ENCODE measurements at places on chromosomes 4 and X. TPM values are rescaled to one million over a fixed set of nuclear protein-coding genes. Genes with fewer than 3 reads are reported as not detected.
A peak's percentile ranks its signal among the peaks of the same experiment; 100 is the strongest.

Gene NRK
- total RNA-seq: not detected

Gene PABPC1L2A
- total RNA-seq: not detected

Gene FABP2
- not detected for total RNA-seq

Gene ERCC6L
- total RNA-seq: 2.9 TPM

Gene PKD2
- total RNA-seq: 7.5 TPM

Gene HOPX
- 249 TPM for total RNA-seq

- ATAC-seq: no peak
Observed at GRCh38 chr4:64559571-64559970, 150.3 kb upstream of the TECRL start.

DNA sequence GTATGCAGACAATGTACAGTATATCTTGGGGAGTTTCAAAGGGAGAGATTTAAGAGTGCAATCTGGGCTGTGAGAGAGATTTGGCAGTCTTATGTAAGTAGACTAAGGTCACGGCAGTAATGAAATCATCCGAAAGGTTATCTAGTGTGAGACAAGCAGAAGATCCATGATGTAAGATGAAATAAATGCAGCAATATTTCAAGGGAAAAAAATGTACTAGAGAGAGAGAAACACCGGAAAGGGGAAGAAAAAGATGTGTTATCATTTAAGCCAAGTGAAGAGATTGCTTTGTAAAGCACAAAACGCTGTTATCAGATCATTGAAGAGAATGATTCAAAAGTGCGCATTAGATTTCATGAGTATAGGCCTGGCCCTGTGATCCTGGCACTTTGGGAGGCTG lies 88.4 kb upstream of the GUCY1A1 start:
- no peak for ATAC-seq

DNA sequence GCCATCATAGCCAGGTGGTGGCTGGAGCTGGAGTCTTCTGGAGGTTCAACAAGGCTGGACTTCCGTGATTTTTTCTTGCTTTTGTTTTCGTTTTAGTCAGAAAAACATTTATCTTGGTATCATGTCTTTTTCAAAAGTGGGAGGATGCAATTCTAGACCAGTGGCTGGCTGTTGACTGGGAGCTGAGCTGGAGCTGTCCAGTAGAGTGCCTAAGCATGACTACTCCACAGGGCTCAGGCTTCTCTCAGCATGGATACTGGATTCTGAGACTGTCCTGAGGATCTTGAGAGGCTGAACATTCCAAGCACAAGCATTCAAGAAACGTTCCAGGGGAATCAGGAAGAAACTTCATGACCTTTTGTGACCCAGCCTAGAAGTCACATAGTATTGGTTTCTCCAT lies 598.1 kb downstream of the MID1IP1 start:
- no peak for ATAC-seq

DNA sequence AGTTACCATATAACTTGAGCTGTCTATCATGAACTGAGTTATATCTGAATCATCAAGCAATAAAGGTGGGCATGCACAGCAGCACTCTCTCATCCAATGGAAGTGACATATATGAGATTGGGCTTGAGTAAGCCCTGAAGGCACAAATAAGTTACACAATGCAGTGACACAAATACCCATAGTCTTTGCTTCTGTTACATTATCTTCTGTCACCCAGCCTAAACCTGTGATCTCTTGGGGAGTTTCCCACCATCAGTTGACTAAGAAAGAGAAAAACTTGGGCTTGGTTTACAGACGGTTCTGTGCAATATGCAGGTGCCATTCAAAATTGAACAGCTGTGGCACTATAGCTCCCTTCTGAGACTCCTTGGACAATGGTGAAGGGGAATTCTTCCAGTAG lies 138.8 kb upstream of the IL15 start:
- no peak for ATAC-seq

- no peak for ATAC-seq
Observed at GRCh38 chr4:171288816-171289432, 524.3 kb upstream of the GALNTL6 start.

- peak; percentile 88 for ATAC-seq
Observed at GRCh38 chrX:141176586-141177451, at the start of gene LDOC1. Gene LDOC1 (minus strand): TSS chrX:141177129. CDS start chrX:141177021, 108 bp downstream.

- ATAC-seq: peak; percentile 78
Observed at GRCh38 chr4:52982255-52982945, 120.3 kb downstream of the RASL11B start.

GRCh38 chr4:109174224-109174953 lies 128.1 kb downstream of the COL25A1 start:
- no peak for ATAC-seq

GRCh38 chrX:150512461-150512901 lies 55.9 kb upstream of the MTM1 start:
- ATAC-seq: no peak
